ENCODE measurements at places on chromosomes 1 and 21. TPM values are rescaled to one million over a fixed set of nuclear protein-coding genes. Genes with fewer than 3 reads are reported as not detected.

- DNase-seq, result no peak
Observed at GRCh38 chr1:150530491-150531159, 15.1 kb downstream of the FALEC start.

DNA sequence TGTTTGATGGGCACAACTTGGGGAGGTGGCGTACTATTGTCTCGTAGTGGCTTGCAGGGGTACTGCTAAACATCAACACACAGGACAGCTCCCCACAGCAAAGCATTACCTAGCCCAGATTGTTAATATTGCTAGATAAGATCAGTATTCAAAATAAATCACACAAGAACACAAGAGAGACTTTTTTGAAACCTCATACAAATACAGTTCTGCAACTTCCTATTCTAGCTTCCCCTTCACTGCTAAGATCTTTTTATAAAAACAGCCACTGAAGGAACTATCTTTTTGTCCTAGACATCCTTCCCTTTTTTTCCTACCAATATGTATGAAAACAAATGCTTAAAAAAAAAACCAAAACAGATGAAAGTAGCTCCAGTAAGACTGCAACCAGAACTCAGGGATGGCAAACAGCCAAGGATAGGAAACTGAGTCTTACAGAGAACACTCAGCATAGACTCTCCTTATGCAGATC, 137.8 kb upstream of the KRTAP19-8 start:
- DNase-seq, result no peak

DNA sequence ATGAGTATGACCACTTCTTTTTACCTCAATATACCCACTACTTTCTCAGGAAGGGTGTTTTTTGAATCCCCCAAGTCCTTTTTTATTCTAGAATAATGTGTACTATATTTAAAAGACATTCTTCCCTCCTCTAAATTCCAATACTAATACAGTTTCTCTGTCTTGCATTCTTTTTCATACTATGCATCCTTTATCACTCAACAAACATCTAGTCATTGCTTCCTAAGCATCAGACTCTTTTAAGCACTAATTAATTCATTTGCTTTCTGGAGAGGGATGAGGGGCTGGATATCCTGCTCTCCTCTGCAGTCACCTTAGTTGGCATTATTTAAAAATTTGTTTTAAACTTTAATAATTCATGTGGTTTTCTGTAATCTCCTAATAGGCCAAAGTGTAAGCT, 838.8 kb downstream of the KCNT2 start:
- DNase-seq, result no peak

GRCh38 chr1:6969762-6970161, 184.5 kb downstream of the CAMTA1 start:
- no peak for DNase-seq

DNA sequence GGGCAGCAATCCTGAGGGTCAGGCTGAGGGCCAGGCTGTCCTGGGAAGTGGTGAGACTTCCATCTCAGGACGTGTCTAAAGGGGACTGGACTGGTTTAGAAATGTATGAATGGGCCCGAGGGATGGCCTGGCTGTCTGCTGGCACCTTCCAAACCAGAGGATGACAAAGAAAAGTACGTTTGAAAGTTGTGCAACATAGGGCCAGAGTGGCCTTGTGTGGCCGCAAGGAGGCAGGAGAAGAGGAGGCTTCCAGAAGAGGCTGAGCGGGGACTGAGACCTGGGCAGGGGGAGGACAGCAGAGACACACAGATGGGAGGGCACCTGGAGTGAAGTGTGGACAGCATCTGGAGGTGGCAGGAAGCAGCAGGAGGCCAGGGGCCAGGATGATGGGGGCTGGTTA, 2.6 kb upstream of the SYTL1 start:
- no peak for DNase-seq

DNA sequence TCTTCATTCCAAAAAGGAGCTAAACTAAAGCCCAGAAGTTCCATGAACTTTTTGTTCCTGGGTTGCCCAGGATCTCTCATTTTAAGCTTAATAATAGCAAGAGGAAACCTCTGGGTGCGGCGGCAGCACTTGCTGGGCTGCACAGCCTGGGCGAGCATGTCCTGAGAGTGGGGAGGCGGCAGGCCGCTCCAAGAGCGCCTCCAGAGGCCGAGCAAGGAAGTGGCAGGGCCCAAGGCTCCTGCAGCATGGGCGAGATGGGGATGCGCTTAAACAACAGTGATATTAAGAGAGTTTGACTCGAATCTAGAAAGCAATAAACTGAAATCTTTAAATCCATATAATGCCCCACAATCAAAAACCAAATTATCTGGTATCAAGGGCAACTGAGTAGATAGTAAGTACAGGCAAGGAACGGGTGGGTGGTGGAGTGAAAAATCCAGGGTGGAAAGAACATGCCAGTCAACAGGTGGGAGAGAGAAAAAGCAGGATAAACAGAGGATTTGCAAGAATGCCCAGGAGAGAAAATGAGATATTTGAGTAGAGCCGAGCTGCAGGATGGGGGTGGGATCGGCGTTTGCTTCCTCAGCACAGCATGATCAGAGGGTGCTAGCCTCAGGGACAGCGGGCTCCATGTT, 14.1 kb upstream of the TNR start:
- DNase-seq, result no peak

DNA sequence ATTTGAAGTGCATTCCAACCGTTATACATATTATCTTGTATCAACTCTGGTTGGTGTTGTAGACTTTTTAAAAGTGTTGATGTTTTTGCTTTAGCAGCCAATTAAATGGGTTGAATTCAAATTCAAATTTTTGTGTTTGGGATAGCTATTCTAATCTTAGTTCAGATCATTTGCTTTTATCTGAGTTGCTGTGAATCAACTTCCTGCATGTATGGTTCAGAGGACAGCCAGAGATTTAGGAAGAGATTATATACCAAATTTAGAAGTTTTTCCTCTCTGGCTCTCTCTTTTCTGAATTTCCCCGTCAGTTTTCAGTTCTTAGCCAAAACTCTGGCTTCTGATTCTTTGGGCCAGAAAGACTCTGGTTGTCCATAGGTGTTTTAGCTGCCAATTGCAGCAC, 415.5 kb downstream of the NUF2 start:
- no peak for DNase-seq

DNA sequence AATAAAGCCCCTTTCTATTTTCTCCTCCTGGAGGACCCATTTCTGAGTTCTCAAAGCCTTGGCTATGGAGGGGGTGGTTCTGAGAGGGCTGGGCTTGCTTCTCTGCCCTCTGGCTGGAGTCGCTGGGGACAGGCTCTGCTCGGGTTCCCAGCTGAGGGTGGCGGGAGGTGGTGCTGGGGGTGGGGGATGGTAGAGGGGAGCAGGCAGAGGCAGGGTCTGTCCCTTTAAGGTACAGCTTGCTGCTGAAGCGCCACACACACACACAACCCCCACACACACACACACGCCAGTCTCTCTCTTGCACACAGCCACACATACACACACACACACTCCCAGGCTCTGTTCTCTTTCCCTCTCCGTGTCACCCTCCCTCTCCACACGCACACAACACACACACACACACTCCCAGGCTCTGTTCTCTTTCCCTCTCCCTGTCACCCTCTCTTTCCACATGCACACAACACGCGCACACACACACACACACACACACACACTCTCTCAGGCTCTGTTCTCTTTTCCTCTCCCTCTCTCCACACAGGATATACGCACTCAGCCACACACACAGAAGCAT, 69.8 kb upstream of the SSBP3 start:
- no peak for DNase-seq

DNA sequence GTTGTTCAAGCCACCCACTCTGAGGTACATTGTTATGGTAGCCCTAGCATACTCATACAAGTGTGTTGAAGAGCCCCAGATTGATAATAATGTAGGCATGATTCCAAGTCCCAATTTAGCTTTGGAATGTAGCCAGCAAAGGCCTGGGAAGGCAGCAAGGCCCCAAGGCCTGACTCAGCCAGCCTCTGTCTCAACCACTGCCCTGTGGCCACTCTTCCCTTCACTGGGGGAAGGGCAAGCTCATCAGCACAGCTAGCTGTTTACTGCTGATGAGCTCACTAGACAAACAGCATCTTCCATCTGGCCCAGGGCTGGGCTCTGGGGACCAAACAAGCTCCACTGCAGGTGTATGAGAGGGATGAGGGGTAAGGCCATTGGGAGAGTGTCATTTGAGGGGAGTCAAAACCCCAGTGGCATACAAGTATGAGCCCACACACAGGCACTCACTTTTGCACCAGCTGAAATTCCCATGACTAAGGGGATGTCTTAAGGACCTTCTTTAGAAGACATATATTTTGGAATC, 2.2 kb upstream of the IRF6 start:
- DNase-seq, result peak; percentile 75

- no peak for DNase-seq
Observed at GRCh38 chr21:33432496-33432895, 29.3 kb downstream of the IFNGR2 start.

GRCh38 chr21:45695086-45695485, 51.6 kb downstream of the PCBP3 start:
- DNase-seq, result no peak

SWT1 gene
- total RNA-seq, result 1.3 TPM
